ENCODE measurements at places on chromosomes 12 and 14.
A peak's percentile ranks its signal among the peaks of the same experiment; 100 is the strongest.

GRCh38 chr12:85740186-85740585, 96.0 kb downstream of the RASSF9 start:
- DNase-seq: no peak

GRCh38 chr14:58628406-58628805, 9.4 kb upstream of the DACT1 start:
- no peak for DNase-seq

DNA sequence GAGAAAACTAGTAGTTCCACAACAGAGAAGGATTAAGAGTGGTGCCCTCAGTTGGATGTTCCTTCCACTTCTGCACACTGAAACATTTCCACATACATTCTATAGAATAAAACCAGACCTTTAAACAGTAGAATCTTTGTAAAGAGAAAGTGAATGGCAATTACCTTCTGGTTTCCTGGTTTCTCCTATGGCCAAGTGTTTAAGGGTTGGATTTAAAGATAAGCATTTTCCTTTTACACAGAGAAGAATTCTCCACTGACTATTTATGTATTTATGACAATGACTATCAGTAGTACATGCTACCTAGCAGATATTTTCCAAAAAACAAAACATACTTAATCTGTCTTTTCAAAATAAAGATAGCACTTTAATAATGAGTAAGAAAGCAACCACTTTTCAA, 3.2 kb downstream of the ATG2B start:
- no peak for DNase-seq

GRCh38 chr12:118922405-118922804, 58.9 kb upstream of the SRRM4 start:
- DNase-seq: no peak

DNA sequence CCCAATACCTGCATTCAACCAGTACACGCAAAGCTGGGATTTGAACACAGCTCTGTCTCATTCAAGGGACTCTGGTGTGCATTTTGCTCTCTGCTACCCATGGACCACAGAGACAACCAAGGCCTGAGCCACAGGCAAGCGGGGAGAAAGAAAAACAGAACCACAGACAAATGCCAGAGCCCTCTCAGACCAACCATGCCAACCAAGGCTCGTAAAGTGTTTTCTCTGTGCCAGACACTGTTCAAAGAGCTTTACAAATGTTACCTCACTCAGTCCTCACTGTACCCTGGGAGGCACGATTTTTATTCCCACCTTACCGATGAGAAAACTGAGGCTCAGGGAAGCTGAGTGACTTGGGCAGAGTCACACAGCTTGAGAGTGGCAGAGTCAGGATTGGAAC, 32.4 kb upstream of the EML1 start:
- DNase-seq: no peak

GRCh38 chr14:104746934-104747481, 5.9 kb upstream of the SIVA1 start:
- no peak for DNase-seq

DNA sequence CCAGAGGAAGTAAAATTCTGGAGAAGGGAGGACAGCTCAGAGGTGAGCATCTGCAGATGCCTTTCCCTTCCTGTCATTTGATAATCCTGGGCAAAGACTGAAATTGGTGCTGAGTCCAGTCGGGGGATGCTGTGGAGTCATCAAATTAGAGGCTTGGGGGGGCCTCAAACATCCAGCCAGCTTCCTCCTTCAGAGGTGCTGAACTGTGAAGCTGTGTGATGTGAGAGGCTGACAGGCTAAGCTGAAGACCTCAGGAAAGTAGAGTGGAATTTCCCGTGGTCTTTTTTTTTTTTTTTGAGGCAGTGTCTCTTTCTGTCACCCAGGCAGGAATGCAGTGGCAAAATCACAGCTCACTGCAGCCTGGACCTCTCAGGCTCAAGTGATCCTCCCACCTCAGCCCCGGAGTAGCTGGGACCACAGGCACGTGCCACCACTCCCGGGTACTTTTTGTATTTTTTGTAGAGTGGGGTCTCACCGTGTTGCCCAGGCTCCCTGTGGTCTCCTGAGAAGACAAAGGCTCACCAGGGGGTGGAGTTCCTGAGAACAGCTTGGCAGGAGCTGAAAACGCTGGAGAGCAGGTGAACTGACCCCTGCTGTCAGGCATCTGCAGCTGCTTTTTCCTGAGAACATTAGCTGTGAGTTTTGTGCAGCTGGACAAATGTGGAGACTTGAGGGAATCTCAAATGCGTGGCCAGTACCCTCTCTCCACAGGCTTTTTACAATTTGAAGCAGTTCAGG, 6.1 kb upstream of the TCL1B start:
- peak; percentile 15 for DNase-seq

DNA sequence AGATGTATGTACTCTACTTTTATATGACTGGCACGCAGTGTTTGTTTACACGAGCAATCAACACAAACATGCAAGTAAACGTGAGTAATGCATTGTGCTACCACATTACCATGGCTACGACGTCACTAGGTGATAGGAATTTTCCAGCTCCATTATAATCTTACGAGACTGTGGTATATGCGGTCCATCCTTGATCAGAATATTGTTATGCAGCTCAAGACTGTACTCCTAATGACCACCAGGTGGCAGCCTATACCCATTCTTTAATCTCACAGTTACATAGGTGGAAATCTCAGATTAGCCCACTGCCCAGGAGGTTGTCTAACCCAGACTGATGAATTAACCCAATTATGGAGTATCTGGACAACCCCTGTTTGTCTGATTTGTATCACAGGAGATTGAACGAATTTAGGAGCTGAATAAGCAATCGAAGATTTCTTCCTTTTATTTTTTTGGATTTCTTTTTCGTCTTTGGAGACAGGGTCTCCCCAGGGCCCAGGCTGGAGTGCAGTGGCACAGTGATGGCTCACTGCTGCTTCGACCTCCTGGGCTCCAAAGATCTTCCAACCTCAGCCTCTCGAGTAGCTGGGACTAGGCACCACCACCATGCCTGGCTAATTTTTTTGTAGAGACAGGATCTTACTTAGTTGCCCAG, 8.7 kb upstream of the TESPA1 start:
- peak; percentile 7 for DNase-seq

GRCh38 chr14:55756557-55756956, 176.6 kb downstream of the KTN1 start:
- DNase-seq: no peak

DNA sequence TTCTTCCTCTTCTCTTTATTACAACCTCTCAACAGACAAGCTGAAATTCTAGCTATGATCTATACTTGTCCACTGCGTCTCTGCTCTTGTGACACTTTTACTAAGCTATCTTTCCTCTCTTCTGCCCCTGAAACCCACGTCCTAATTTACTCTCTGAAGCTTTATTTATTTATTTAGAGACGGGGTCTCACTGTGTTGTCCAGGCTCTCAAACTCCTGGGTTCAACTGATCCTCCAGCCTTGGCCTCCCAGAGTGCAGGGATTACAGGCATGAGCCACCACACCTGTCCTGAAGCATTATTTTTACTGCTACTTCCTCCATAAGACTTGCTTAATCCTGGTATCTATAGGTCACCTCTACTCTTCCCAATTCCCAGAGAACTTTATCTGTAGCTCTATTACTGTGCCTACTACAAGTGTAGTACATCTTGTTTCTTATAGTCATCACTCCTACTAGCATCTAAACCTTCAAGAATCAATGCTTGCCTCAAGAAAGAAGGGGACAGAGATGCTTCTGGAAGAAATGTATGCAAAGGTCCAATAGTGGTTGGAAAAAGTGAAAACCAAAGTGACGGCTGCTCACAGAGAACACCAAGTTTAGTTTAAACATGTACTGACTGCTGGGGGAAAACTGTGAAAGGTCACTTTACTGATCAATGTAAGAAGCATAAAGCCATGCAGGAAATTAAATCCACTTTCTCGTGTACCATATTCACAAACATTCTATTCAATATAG, 61.3 kb downstream of the MED13L start:
- DNase-seq: no peak

DNA sequence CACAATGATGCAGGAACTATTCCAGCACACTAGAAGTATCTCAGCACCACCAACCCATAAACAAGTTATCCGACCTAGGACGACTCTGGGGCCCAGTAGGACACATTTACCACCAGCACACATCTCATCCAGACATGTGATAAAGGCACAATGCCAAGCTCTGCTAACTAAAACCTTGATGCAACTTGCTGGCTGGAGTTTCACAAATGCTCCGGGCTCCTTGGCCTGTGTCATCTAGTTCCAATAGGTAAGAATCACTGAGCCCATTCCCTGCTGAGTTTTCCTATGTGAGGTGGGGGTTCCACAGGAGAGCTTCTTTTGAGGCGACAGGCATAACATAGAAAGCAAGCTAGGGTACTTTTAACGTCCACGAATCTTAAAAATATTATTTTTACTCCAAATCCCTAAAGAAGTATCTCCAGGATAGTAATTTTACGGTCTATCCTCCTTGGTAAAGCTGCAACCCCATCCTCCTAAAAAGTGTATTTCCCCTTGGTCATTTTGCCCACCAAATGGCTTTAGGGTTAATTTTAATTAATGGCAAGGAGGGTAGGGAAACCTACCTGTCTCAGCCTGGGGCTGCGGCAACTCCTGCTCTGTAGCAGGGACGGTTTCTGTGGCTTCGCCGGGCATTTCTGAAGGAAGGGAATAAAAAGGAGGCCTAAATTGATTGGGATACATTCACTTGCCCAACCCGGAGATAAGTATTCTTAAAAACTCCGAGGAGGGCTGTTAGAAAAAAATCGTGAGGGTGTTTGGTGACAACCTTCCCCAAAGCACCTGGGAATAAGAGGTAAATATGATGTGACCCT, 1.0 kb downstream of the NACA start:
- DNase-seq: no peak

- DNase-seq: no peak
Measured at GRCh38 chr12:30014991-30015390, 231.2 kb upstream of the TMTC1 start.

- no peak for DNase-seq
Measured at GRCh38 chr14:73234586-73235394, 2.5 kb upstream of the PAPLN start.

- no peak for DNase-seq
Measured at GRCh38 chr12:114850661-114851275, 166.8 kb upstream of the TBX3 start.

GRCh38 chr12:83807871-83808270, 1104.7 kb downstream of the SLC6A15 start:
- no peak for DNase-seq

- DNase-seq: peak; percentile 42
Measured at GRCh38 chr12:110613771-110614684, at the start of gene TCTN1. Gene TCTN1 (plus strand): TSS chr12:110614129. CDS start chr12:110614183, 54 bp downstream.

DNA sequence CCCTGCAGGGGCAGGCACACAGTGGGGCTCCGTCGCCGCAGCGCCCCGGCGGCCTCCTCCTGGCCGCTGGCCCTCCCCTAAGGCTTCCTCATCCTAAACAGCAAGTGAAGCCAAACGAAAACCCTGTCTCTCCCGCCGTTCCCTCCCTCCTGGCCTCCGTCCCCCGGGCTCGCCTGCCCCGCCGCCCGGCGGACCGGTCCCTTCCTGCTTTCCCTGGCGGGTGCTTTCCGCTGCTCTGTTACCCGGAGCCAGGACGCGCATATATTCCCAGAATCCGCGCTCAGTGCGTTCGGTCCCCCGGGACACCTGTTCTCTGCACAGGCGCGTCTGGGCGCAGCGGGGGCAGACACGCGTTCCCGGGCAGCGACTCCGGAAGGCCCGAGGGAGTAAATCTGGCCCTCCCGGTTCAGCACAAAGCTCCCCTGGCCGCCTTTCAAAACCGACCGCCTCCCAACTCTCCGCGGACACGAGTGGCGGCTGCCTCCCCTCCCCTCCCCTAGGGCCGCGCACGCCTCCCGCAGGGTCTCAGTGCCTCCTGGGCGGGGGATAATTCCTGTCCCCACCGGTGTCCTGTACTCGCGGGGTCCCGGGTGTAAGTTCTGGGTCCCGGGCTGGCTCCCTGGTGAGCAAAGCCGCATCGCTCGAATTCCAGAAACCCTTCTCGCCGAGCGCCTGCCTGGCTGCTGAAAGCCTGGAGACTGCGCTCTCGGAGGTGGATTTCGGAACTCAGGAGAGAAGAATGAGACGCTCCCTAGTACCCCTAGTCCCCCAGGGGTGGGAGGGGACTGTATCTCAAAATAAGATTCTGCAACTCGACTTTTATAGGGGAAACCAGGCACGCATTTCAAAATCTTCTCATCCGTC, 21.4 kb upstream of the CEP170B start:
- no peak for DNase-seq

DNA sequence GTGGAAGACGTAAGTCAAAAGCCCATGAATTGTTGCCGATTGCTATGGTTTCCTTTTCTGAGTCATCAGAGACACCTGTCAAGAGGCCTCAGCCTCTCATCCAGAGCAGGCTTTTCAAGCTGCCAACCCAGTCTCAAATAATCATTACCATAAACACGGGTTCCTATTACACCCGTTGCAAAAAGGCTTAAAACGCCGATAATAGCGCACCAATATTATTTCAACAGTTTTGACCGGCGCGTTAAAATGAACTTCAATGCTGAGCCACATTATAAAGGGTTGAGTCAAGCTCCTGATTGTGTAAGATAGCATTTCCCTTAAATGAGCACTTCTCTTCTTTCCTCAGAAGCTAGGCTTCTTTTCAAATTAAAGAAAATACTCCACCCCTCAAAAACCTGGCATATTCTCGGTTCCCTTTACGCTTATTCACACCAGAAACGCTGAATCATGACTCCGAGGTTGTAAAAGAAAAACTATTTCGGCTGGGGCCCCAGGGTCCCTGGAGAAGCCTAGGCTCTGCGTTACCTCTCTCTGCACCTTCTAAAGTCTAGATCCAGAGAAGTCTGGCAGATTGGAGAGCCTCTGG, 1.4 kb downstream of the TMTC1 start:
- no peak for DNase-seq

- DNase-seq: no peak
Measured at GRCh38 chr14:100667656-100668055, 59.0 kb upstream of the DLK1 start.

- DNase-seq: no peak
Measured at GRCh38 chr12:92470608-92471021, 232.2 kb upstream of the PLEKHG7 start.

DNA sequence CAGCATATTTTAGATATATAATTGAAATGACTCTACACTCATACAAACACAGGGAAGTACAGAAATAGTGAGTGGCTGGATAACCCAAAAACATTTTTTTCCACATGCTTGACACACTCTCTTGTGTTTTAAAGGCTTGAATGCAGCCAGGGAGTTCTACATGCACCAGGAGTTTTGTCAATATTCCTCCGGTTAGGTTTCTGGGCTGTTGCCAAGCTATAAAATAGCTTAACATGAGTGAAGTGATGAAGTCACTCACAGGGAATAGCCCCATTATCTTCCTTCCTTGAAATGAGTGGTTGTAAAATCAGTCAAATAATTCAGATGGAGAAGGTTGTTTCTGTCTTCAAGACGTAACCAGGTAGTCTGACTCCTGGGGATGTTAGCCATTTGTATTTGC, 582.7 kb downstream of the SLC6A15 start:
- no peak for DNase-seq

GRCh38 chr12:109542014-109542413, 31.3 kb downstream of the MMAB start:
- DNase-seq: no peak

- DNase-seq: no peak
Measured at GRCh38 chr12:47775100-47775911, 2.3 kb downstream of the SLC48A1 start.

GRCh38 chr14:23137813-23138535, 18.9 kb upstream of the CEBPE start:
- no peak for DNase-seq

GRCh38 chr12:18644564-18644963, 93.2 kb downstream of the PLCZ1 start:
- no peak for DNase-seq

GRCh38 chr14:92392711-92393110, 69.7 kb downstream of the SLC24A4 start:
- DNase-seq: no peak

Data from NCI-H2081 treated with DMSO at 0.1 percent for 48 hours (cell line).